ENCODE measurements at places on chromosomes 16 and 17.

DNA sequence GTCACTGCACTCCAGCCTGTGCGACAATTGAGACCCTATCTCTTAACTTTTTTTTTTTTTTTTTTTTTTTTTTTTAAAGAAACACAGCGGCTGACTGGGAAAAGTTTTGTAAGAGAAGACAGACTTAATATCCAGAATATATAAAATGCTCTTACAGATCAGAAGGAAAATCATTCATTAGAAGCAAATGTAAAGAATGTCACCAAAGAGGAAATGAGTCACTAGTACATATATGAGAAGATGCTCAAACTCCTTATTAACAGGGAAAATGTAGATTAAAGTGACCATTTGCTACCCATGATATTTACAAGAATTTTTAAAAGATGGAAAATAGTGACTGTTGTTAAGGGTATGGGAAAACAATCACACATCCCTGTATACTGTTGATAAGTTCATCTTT is 48.9 kb downstream of the RABEP1 start:
- DNase-seq, result no peak

- DNase-seq, result no peak
Observed at GRCh38 chr16:79911660-79912059, 311.1 kb upstream of the MAF start.

DNA sequence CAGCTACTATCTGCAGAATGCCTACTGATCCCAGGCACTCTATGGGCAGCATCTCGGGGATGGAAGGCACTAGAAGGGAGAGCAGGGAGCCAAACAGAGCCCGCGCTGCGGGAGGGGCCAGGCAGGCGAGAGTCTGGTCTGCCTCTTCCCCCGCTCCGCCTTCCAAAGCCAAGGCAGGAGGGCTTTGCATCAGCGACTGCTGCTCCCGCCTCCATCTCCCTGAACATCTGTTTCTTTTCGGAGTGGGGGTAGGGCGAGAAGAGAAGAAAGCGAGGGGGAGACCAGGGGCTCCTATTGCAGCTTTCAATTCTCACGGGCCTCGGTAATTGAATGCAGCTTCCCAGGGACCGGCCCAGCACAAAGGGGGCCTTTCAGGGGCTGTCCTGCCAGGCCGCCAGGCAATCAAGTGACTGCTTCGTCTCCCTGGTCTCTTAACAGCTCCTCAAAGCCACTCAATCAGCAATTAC is 31.4 kb upstream of the CDC42EP4 start:
- peak; percentile 99 for DNase-seq

GRCh38 chr17:77602883-77603640 is 355.4 kb upstream of the TNRC6C start:
- DNase-seq, result peak; percentile 85

DNA sequence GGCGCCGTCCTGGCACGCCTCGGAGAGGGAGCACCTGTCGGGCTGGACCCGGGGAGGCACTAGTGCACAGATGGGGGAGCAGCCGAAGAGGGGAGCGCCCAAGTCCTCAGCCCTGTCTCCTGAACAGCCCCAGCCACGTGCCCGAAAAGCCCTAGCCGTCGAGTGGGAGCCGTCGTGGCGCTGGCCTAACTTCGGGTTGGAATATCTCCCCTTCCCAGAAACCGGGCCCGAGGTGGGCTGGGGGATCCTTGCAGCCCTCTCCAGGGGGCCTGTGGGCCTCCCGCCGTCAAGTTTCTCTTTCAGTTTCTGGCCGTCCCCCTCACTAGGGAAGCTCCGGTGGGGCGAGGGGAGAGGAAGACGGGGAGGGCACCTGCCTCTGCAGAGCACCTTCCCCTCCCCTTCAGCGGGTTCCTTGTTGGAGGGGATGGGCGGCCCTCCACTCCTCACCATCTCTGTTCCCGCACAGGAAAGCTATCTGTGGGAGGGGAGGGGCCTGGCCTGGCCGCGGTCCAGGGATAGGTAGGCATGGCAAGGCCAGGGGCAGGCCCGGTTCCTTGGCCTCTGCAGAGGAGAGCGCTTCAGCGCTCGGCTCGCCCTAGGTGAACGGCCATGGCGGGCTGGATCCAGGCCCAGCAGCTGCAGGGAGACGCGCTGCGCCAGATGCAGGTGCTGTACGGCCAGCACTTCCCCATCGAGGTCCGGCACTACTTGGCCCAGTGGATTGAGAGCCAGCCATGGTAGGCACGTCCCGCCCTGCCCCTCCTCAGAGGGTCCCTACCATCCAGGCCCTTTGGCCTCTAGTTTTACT is 709 bp downstream of the STAT5A start:
- no peak for DNase-seq

DNA sequence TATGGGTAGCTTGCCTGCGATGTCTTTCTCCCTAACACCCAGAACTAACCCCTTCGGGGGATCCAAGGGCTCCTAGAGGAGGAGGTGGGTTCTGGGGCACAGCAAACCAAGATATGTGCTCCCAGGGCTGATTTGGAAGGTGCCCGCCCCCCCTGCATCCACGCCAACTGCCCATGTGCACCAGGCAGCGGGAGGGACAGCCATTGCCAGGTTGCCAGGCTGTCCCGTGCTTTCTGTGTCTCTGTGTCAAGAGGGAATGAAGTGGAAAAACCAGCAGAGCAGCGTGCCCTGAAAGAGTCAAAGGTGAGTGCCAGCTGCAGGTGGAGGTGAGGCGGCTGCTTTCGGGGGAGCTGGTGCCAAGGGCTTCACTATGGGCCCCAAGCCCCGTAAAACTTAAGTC is 6.4 kb downstream of the TEKT5 start:
- DNase-seq, result no peak

DNA sequence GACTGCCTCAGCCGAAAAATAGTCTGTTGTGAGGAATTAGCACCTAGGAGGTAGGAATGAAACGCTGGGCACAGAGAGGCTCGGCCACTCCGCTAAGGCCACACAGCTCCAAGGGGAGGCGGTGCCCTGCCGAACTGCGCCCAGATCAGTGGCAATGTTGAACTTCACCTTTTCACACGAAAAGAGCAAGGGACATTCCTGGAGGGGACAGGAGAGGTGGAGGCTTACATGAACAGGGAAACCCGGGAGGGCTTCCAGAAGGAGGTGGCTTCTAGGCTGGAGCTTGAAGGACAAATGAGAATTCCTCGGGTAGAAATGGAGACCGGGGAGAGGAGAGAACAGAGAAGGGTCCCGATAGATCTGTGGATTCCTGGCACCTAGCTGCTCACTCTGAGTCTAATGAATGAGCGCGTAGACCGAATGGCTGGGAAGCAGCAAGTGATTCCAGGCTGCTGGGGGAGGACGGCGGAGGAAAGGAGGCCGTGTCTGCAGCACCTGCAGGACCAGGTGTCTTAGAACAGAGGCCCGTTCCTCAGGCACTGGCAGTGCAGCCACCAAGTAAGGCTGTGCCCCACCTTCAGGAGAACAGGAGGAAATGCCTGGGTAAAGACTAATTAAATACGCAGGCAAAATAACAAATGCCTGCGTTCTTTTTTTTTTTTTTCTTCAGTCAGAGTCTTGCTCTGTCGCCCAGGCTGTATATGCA is 722 bp upstream of the SLC38A10 start:
- peak; percentile 38 for DNase-seq

DNA sequence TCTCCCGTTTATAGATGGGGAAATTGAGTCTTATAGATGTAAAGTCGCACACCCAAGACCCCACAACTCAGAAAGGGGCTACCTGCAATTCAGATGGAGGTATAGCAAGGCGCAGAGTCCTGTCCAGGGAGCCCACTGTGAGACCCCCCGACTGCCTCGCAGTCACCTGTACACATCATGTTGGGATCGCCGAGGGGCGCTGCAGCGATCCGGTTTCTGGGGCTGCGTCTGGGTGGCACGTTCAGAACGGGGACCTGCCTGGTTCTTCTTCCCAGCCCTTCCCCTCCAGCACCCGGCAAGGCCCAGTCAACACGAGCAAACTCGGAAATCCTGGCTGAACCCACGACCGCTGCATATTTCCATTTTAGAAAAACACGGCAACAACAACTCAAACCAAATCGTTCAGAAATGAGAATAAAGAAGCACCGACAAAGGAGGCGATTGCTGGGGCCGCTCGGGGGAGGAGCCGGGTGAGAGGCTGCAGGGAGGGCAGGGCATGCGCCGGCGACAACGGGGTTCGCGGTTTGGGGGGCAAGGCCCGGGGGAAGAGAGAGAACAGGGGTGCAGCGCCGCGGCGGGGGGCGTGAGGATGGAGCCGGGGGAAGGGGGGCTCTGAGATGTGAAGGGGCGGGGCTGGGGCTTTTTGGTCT is 643 bp downstream of the HSDL1 start:
- peak; percentile 56 for DNase-seq

- no peak for DNase-seq
Observed at GRCh38 chr17:19248151-19248927, 11.2 kb downstream of the EPN2 start.

- DNase-seq, result no peak
Observed at GRCh38 chr16:50272111-50272571, 5.8 kb downstream of the ADCY7 start.

DNA sequence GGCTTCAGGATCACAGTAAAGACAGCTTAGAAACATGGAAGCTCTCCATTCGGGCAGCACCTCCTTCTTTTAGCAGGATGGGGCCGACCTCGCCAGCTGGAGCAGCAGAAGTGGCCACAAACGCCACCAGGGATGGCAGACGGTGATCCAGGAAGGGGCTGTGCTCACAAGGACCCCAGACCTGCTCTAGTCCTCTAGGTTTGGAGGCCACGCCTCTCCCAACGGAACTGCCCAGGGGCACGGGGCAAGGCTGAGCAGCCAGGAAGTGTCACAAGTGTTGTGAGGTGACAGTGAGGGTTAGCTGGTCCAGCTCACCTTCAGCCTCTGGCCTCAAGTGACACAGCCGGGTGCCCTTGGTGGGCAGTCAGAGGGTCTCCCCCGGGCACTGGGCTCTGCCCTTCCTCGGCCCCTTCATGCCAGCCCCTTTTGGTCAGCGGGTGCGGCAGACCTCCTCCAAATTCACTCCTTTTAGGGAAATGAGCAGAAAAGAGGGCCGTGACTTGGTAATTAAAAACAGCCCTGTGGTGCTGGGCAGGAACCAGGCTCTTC is 20.4 kb downstream of the CEP295NL start:
- no peak for DNase-seq

DNA sequence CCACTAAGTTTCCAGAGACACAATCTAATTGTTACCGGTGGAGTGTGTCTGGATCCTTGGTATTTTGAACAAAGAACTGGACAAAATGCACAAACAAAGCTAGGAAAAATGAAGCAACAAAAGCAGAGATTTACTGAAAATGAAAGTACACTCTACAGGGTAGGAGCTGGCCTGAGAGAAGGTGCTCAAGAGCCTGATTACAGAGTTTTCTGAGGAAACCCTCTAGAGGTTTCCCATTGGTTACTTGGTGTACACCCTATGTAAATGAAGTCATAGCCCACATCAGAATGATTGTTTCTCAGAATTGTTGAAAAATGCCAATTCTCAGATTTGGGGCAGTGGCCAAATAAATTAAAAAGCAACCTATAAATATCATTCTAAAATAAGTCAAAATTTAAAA is 436.4 kb downstream of the KCNJ18 start:
- DNase-seq, result no peak

GRCh38 chr17:62703261-62703775 is 75.8 kb downstream of the MRC2 start:
- no peak for DNase-seq

DNA sequence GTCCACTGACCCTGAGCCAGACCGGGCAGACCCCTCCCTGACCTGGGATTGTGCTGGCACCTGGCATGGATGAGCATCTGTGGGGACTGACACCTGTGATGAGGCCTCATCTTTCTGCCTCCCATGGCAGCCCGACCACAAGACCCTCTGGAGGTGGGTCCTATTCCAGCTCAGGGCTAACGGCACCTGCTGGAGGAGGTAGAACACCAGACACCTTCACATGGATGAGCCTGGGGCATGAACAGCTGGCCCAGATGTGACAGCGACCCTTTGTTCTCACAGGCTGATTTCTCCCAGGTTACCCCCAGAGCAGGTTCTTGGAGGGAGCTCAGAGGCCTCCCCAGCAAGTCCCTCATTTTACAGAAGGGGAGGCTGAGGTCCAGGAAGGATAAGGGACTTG is 46.4 kb upstream of the PIK3R6 start:
- DNase-seq, result no peak

- no peak for DNase-seq
Observed at GRCh38 chr16:31480851-31481536, 1.9 kb upstream of the SLC5A2 start.

DNA sequence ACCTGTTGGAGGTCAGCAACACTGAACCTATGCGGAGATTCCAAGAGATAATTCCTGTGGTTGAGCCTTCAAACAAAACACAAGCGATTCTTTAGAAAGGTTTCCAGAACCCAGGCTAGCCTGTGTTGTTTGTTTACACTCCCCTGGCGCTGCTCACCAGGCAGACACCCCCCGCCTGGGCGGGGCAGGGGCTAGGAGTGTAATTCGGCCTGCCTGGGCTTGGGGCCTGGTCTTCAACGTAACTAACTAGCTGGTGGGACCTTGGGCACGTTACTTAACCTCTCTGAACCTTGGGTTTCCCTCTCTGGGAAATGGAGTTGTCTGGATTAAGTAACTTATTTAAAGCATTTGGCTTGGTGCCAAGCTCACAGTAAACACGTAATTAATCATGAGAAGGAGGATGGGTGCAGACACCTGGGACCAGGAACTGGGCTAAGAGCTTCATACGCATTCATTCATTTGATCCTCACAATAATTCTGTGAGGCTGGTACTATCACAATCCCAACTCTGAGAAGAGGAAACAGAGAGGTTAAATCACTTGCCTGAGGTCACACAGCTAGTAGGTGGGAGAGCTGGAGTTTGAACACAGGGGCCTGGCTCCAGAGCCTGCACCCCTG is 7.6 kb upstream of the ARHGAP27 start:
- peak; percentile 96 for DNase-seq

GRCh38 chr16:85979605-85980004 is 80.6 kb downstream of the IRF8 start:
- DNase-seq, result peak; percentile 19

DNA sequence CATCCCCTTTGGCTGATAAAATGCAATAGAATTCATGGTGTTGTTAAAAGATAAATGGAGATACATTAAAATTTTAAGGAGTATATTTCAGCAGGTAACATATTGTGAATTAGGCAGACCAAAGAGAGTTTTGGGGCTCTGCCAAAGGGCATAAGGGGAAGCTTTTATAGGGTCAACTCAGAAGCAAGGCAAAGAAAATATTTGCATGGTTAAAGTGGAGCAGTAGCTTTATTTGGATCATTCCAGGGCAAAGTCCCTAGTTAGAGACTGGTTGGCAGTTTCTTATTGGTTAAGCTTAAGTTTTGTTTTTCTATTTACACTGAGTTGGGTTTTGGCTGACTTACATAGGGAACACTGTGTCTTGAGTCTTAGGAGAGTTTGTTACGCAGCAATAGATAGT is 75.1 kb upstream of the CA10 start:
- no peak for DNase-seq

DNA sequence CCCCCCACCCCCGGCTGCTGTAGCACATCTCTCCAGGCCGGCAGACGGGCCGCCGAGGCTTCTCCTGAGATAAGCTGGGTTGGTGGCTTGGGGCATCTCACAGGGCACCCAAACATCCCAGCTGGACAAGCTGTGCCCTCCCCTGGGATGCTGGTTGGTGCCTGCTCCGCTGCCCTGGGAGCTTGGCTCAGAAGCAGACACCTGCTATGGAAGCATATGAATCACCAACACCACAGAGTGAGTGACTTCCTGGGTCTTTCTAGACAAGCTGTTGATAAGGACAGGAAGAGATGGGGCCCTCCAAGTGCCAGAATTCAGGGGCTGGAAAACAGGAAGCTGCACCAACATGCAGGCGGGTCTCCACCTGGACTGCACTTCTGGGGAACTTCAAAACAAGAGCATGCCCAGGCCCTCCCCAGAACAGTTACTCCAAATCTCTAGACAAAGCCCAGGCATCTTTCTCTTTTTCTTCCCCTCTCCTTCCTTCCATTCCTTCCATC is 13.7 kb downstream of the C16orf95 start:
- no peak for DNase-seq
